ENCODE measurements at places on chromosomes 4 and X.

DNA sequence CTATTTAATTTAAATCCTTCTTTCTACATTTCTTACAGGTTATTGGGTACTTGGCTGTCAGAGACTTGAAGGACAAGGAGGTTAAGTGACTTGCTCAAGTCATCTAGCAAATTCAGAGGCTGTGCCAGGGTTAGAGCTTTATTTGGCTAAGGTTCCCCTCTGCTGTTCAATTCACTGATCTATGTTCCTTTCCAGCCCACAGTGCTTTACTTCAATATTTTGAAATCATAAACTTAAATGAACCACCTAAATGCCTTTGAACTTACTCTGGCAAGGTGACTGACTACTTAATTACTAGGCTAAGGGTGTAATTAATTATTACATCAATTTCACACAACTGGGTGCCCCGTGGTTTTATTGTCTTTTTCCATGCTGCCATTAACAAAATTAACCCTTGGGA, 288.7 kb downstream of the CAMK2D start:
- DNase-seq: no peak

- no peak for DNase-seq
These were observed 37.8 kb upstream of the FRMD7 start for GRCh38 chrX:132165651-132166050.

GRCh38 chrX:154748712-154749339, 2.1 kb downstream of the GAB3 start:
- DNase-seq: peak; percentile 82

GRCh38 chr4:79576429-79576753, 168.4 kb upstream of the GK2 start:
- peak; percentile 82 for DNase-seq

- DNase-seq: peak; percentile 1
These were observed at the start of gene CLIC2 for GRCh38 chrX:155334486-155335336. Gene CLIC2, minus strand, starts transcription at chrX:155334614. Its CDS starts 187 bp downstream, at chrX:155334427.

DNA sequence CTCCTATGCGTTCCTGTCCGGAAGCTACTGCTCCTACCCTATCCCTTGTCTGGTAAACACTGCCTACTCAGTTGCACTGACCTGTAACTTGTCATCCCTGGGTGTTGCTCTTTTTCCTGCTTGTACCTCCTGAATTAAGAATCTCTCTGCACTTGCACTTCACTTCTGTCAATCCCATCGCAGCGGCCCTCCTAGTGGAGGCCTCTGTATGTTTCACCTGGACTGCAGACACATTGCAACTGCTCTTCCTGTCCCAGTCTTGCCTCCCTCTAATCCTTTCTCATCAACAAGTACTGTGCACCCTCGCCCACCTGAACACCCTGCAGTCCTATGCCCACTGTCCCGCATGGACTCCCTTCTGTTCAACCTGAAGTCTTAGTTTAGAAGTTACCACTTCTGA, 8.0 kb downstream of the GK start:
- DNase-seq: no peak

DNA sequence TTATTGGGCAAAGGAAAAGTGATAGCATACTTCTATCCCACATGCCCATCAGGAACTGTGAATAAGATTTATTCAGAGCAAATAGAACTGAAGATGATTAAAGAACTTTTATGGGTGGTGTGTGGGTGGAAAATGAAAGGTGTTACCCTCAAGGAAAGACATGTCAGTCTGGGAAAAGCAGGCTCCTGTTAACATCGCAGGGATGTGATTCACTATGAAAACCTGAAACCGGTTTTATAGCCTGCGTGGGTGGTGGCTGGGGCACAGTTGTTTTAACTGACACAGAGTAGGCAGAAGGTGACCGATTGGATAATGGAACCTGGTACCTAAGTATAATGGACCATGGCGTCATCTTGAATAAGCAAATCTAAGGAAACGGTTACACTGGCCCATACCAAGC, 61.3 kb upstream of the CASK start:
- no peak for DNase-seq

- peak; percentile 83 for DNase-seq
These were observed 855 bp downstream of the GPRASP2 start for GRCh38 chrX:102712981-102713625.

DNA sequence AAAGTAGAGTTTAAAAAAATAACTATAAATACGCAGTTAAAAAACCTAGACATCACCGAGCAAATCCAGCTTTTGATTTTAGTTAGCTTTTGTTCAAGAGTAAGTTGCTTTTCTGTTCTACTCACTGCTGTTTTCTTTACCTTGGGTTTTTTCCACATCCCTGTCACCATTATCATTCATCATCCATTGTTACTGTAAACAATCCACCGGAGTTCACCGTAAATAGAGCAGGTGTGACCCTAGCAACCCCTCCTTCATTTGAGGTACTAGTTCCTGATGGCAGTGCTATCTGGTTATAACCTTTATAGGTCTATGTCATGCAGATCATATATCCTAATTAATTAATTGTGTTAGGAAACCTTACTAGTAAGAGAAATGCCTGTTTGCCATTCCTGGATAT, 43.0 kb upstream of the TEX13D start:
- no peak for DNase-seq

DNA sequence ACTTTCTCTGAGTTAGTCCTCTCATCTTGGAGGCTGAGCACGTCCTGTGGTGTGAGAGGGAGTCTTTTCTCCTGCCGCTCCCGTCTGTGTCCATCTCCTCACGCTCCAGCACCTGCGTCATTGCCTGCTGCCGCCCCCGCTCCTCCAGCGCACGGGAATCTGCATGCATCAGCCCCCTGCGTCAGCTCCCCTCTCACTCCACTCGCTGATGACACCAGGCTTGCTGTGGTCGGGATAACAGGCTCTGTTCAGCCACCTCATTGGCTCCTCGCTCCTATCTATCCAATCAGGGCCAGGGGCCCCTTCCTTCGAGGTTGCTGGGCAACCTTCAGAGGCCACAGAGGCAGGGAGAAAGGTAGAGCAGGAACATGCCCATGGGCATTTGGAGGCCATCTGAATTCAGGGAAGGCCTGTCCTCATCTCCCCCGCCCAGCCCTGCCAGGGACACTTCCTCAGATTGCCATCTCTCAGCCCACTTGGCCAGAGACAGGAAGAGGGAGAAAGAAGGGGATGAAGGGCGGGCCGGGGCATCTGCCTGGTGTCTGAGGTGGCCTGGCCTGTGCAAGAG, 9.3 kb downstream of the ZNF185 start:
- DNase-seq: peak; percentile 38

- DNase-seq: peak; percentile 82
These were observed 314.9 kb upstream of the DIPK2B start for GRCh38 chrX:45515262-45516215.

- DNase-seq: no peak
These were observed 24.7 kb downstream of the RAB33A start for GRCh38 chrX:130196466-130196865.

GRCh38 chr4:168817370-168817769, 192.7 kb downstream of the CBR4 start:
- no peak for DNase-seq

- DNase-seq: peak; percentile 78
These were observed 96.3 kb upstream of the MSX1 start for GRCh38 chr4:4762909-4763821.

- DNase-seq: no peak
These were observed 12.3 kb downstream of the RPL9 start for GRCh38 chr4:39446483-39446841.

DNA sequence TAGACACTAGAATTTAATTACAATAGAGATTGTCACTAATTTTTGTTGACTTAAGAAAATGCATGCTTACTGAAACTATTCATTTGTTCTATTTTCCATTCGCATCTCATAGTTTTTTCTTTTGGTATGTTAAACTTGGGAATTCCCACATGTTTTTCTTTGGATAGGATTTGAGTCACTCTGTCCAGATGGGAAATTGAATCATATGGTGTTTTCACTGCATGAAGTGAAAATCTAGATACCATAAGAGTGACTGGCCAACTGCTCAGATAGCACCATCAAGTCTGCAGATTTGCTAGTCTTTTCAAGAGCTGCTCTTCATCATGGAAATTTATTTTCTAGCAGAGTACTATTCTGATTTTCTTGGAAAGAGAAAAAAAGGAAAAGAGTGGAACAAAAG, 172.6 kb downstream of the FAM47B start:
- DNase-seq: no peak

DNA sequence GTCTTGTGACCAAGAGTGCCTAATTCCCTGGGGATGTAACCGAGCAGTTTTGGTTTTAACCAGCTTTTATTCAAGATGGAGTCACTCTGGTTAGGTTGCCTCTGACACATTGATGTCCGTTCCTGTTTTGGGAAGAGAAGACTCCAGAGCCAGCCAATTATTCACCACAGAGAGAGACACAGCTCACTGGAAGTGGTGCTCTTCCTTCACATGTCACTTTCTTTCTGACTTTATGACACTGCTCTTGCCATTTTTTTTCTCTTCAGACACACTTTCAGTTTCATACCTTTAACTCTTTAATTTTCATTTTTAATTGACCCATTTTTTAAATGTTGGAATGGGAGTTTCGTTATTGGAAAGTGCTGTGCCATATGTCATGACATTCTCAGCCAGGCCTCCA, 418.4 kb upstream of the FSTL5 start:
- no peak for DNase-seq

DNA sequence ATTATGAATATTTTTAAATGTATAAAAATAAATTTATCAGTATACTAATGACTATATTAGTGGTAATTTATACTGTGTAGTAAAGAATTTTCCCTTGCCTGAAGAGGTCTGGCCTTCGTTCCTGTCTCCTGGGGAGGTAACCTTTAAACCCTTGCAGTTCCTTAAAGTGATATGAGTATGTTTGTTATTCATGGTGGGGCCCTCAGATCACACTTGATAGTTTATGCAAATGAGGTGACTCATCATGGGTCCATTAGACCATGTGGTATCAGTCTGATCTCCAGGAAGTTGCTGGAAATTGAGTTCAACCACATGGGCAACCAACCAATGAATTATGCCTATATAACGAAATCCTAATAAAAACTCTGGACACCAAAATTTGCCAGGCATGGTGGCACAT, 904.1 kb downstream of the RPA4 start:
- no peak for DNase-seq

DNA sequence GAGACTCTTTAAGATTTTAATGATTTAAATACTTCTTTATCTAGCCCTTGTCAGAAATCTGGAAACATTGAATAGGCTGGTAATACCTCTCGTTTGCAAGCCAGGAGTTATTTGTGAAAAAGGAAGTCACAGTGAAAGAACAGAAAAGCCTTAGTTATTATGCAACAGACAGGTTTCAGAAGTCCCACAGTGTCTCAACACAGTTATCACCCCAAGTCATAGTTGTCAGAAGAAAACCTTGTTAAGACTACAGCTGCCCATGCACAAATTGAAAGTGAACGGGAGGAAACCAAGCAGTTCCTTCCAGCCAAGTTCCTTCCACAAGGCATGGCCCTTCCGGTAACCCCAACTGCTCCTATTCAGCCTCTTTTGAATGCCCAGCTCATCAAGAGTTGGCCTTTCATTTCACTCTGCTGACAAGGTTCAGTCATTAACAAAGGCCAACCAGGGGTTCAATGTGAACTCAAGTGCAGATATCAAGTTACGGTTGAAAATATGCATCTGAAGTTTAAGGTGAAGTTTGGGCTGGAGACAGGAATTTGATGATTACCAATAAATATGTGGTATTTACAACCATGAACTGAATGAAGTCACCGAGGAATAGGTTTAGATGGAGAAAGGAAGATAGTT, 15.6 kb downstream of the ALPK1 start:
- no peak for DNase-seq

DNA sequence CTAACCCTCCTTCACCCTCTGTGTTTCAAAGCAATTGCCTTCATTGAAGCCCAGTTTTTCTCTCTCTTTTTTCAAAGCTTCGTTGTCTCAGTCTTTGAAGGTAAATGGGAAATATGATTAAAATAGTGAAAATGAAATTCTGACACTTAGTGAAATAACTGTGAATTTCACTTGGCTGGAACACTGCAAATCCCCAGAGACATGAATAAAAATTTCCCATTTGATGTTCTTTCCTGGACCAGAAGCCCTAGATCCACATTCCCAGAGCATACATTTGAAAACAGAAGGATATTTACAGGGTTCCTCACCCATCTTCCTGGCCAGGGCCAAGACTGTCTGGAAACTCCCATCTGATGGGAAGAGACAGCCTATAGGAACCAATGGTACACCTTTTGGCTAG, 45.0 kb downstream of the SLC2A9 start:
- no peak for DNase-seq

- peak; percentile 2 for DNase-seq
These were observed 159.0 kb downstream of the CHIC2 start for GRCh38 chr4:53905276-53905940.

- no peak for DNase-seq
These were observed 11.3 kb downstream of the PNCK start for GRCh38 chrX:153662266-153662665.

- peak; percentile 31 for DNase-seq
These were observed 200.4 kb downstream of the PTTG2 start for GRCh38 chr4:38160487-38161207.

DNA sequence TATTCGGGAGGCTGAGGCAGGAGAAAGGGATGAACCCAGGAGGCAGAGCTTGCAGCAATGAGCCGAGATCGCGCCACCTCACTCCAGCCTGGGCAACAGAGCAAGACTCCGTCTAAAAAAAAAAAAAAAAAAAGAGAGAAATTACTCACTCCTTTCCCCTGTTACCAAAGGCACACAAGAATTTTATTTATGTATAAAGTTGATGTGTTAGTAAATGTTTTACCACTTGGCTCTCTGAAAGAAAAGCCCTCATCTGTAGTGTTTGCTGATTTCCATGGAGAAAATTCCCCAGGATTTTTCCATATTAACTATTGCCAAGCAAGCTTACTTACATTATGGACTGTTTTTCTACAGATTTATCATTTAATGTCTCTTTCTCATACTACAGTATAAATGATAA, 142.1 kb upstream of the PABPC4L start:
- DNase-seq: no peak

DNA sequence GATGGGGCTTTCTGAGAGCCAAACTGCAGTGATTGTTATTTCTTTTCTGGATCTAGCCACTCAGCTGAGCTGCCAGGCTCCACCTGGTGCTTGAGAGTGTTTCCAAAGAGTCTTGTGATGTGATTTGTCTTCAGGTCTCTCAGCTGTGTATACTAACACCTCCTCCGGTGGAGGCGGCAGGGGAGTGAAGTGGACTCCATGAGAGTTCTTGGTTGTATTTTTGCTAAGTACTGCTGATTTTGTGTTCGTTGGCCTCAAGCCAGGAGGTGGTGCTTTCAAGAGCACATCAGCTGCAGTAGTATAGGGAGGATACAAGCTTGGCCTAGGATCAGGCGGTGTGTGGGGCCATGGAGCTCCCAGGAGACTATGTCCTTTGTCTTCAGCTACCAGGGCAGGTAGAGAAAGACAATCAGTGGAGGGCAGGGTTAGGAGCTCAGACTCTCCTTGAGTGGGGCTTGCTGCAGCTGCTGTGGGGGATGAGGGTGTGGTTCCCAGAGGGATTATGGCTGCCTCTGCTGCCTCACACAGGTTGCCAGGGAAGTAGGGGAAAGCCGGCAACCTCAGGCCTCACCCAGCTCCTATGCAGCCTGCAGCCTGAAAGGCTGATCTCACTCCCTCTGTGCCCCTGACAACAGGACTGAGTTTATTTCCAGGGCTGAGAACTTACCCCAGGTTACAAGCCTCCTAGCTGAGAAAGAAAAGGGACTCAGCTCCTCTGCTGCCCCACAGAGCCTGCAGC, 62.4 kb downstream of the NPFFR2 start:
- no peak for DNase-seq

DNA sequence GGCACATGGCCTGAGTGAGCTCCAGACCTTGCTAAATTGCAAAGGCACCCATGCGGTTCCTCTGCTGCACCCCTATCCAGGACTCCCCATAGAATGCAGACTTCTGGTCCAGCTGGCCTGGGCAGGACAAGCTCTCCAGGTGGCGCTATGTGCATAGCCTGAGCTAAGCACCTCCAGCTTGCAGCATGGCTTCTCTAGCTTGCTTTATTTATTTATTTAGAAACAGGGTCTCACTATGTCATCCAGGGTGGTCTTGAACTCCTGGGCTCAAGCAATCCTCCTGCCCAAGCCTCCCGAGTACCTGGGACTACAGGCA, 5.5 kb upstream of the WFS1 start:
- DNase-seq: peak; percentile 18

All from brain (organoid and tissue), 16 donors.